ENCODE measurements at places on chromosomes 16 and 17.

- no peak for DNase-seq
Measured at GRCh38 chr17:73855720-73856333, 211.6 kb upstream of the SDK2 start.

- DNase-seq = no peak
Measured at GRCh38 chr17:43439041-43439440, 40.2 kb downstream of the ARL4D start.

GRCh38 chr17:31273516-31273915 lies 23.5 kb downstream of the OMG start:
- no peak for DNase-seq

- no peak for DNase-seq
Measured at GRCh38 chr16:68636818-68637217, 8.3 kb upstream of the CDH3 start.

GRCh38 chr16:53995378-53995777 lies 291.2 kb downstream of the IRX3 start:
- DNase-seq = no peak

GRCh38 chr17:1174263-1174880 lies 5.4 kb downstream of the ABR start:
- DNase-seq = no peak

GRCh38 chr17:67542219-67543114 lies 165.4 kb downstream of the PITPNC1 start:
- no peak for DNase-seq

DNA sequence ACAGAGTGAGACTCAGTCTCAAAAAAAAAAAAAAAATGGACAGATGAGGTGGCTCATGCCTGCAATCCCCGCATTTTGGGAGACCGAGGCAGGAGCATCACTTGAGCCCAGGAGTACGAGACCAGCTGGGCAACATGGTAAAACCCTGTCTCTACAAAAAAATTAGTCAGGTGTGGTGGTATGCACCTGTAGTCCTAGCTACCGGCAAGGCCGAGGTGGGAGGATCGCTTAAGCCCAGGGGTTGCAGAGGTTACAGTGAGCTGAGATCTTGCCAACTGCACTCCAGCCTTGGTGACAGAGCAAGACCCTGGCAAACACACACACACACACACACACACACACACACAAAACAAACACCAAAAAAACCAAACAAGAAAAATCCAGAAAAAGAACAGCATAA lies 7.7 kb upstream of the ENGASE start:
- no peak for DNase-seq

- DNase-seq = no peak
Measured at GRCh38 chr17:19346351-19347255, 15.9 kb downstream of the B9D1 start.

- no peak for DNase-seq
Measured at GRCh38 chr17:57993471-57994365, 5.7 kb upstream of the VEZF1 start.

- no peak for DNase-seq
Measured at GRCh38 chr17:34733333-34733732, 154.0 kb downstream of the TMEM132E start.

GRCh38 chr17:45791935-45792334 lies 7.8 kb downstream of the CRHR1 start:
- DNase-seq = no peak

DNA sequence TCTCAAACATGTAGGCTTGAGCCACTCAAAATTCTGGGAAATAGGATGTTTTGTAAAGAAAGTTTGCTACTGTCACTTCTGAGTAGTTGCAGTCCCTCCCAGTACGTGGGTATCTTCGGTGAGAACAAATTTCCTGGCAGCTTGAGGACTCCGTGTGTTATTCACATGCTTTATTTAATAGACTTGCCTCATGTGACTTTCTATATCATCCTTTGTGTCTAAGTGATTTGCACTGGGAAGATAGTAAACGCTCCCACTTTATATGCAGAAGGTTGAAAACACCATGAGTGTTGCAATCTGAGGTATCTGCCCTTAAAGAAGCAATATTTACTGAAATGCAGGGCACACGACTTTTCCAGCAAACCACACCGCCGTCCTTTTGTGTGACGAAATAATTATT lies 643.7 kb downstream of the MAF start:
- no peak for DNase-seq

DNA sequence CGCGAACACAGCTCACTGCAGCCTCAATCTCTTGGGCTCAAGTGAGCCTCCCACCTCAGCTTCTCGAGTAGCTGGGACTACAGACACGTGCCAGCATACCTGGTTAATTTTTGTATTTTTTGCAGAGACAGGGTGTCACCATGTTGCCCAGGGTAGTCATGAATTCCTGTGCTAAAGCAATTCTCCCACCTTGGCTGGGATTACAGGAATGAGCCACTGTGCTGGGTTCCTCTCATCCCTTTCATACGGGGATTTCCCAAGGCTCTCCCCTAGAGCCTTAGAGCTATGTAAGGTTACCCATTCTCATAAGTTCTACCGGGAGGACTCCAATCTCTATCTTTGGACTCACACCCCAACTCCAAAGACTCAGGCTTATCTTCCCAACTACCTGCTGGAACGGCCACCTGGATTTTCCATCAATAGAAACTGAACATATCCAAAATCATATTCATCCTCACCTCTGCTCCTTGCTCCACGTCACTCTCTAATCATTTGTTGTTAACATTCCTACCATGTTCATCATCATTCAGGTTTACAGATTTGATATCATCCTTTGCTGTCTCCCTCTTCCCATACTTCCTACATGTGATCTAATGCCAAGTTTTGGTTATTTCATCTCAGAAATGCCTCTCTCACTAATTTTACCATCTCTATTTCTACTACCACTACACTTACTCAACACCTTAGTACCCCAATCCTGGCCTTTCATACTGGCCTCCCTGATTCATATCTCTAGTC lies 92.5 kb downstream of the NCOR1 start:
- DNase-seq = no peak

GRCh38 chr16:87391950-87392820 lies at the start of gene MAP1LC3B:
Gene MAP1LC3B, plus strand, starts transcription at chr16:87392336. Its CDS starts 92 bp downstream, at chr16:87392428.
- DNase-seq = peak; percentile 95

DNA sequence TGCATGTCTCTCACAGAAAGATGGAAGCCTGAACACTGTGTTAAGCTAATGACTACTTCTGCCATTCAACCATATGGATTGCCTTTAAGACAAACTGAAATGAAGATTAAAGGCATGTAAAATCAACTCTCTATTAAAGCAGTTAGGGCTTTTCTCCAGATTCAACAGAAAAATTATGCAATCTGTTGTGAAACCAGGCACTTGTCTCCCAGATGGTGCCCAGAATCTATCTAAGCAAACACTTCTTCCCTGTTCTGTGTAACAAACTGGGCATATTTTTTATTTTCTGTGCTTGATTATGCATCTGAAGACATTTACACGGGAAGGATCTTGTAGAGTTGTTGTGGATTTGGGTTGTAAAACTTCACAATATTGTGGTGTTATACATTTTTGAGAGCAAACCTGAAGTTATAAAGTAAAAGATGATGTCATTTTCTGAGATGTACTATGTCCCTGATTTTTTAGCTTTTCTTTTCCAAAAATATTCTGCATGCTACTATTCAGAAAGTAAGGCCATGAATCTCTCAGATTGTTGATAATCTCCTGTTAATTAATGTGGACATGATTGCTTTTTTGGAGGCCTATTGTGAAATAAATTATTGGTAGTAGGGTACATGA lies 1550.3 kb downstream of the CDH8 start:
- DNase-seq = no peak

DNA sequence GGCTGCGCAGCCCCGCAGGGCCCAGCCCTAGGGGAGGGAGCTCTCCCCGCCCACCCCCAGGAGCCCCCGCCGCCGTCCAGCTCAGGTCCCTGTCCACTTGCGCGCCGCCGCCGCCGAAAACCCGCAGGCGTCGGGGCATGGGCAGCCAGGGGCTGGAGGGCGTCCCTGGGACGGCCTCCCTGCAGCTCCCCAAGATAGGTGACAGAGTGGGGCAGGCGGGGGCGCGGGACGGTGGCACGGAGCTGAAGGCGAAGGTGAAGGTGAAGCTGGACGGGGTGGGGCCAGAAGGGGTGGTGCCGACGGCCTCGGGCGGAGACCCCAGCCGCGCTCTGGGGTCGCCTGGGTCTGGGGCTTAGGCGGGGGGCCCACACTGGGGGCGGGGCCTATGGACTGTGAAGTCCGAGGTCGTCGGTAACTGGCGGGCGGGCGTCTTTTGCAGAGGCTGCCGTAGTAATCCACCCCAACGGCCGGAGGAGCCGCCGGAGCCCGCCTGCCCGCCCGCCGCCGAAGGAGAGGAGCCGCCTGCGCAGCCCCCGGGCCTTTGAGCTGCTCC lies 27.2 kb downstream of the SREBF1 start:
- DNase-seq = no peak

DNA sequence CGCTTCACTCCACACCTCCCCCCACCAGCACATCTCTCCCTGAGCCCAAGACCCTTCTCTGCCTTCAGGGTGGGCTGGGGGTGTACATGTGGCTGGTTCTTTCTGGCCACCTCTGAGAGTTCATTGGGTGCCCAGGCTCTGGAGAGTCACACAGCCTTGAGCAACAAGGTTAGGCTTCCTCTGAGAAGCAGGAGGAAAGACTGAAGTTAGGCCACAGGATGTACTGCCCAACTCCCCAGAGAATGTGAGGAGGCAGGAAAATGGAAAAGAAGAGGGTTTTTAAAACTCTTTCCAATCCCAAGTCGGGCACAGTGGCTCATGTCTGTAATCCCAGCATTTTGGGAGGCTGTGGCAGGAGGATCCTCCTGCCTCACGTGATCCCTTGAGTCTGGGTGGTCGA lies 7.3 kb downstream of the PCGF2 start:
- no peak for DNase-seq

DNA sequence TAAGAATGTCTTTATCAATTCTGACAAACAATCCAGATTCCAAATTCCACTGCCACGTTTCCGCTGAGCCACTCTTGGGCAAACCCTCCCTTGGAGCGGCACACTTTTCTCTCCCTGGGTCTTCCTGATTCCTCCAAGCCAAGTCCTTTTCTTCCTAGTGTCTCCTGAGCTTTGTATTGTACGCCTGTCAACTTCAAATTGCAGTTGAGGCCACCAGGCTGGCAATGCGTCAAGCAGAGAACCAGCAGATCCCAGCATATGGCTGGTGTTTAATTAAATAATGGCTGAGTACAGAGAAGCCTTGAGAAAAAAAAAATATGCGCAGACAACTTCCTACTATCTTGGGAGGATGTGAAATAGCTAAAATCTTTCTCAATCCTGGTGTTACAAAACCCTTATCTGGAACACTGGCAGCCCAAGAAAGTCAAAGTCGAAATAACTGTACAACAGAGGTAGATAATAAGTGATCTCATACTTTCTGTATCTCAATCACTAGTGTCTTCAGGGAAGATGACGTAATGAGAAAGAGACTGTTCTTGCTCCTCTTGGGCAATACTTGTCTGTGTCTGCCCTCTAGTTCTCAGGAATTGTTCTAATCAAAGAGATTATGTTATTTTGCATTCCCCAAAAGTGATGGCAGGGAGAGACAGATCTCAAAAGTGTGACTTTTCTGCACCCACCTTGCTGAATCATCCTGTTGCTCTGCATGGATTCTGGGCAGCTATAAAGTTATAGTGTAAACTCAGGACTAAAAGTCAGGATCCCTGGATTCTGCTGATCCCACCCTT lies 15.0 kb downstream of the SMIM36 start:
- no peak for DNase-seq

DNA sequence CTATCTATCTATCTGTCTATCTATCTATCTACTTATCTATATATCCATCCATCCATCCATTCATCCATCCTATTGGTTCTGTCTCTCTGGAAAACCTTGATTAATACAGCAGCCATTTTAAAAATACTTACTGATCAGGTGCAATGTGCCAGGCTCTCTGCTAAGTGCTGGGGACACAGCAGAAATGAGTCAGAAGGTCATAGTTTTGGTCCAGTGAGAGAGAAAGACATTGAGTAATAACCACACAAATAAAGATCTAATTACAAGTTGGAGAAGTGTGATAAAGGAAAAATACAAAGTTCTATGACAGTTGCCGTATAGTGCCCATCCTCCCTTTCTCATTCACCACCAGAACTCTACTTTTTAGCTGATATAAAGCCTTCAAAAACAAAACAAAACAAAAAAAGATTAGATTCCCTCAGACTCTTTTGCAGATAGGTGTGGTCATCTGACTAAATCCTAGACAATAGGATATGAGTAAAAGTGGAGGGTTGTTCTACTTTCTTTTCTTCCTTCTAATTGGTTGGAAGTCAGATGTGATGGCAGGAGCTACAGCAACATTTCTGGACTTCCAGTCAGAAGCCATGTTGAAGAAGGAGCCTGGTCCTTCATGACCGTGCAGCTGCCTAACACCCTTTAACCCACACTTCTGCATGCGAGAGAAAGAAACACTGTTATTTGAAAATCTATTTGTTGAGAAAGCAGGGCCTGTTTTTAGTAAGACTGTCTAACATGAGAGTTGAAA lies 72.0 kb upstream of the TOX3 start:
- DNase-seq = no peak

DNA sequence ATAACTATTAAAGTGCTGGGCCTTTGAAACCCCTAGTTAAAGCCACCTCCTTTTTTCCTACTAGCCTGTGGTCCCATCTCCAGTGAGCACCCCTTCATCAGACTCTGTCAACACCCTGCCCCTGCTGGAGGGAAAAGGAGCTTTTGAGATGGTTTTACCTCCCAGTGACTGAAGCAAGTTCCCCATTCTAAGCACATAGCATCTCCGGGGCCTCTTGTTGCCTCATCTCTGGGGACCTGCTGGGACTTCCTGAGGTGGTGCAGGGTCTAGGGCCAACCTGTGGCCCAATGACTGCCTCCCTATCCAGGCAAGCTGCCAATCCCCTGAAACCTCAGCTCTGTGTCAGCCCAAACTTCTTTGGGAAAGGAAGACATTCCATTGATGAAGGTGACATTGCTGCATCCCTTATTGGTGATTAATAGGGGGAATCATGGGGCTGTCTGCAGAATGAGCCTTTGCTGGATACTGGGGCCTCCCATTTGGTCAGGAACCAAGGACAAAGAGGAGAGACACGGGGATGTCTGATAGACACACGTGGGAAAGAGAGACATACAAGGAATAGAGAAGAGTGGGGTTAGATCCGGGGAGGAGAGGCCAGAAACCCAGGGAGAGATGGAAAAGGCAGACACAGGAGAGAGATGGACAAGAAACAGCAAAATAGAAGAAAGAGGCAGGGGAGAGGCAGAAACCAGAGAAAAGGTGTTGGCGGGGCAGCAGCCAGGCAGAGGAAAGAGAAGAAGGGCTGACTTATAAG lies 2.4 kb downstream of the C1QL1 start:
- DNase-seq = no peak

GRCh38 chr17:57257895-57258851 lies 1.9 kb downstream of the MSI2 start:
- no peak for DNase-seq

GRCh38 chr16:66695935-66696668 lies 441 bp downstream of the CMTM4 start:
- DNase-seq = no peak

GRCh38 chr16:81431554-81432353 lies 12.9 kb upstream of the CMIP start:
- DNase-seq = no peak

DNA sequence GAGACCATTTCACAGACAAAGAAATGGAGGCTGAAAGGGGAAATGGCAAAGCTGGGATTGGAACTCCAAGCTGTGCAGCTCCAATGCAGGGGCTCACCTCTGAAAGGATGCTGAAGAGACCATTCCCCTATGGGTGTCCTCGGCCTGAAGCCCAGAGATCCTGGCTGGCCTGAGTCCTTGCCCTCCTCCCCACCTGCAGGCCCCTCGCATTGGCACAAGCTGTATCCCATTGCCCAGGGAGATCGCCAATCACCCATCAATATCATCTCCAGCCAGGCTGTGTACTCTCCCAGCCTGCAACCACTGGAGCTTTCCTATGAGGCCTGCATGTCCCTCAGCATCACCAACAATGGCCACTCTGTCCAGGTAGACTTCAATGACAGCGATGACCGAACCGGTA lies 2.6 kb downstream of the CA7 start:
- no peak for DNase-seq

GRCh38 chr17:42906772-42907446 lies 6.3 kb downstream of the G6PC1 start:
- DNase-seq = no peak

All from stimulated activated CD4-positive, alpha-beta T cell treated with anti-CD3 and anti-CD28 coated beads, TNF-alpha, amount 100 ng/mL, for 48 hours (primary cell).